ELR (cell line): ENCODE measurements at places on chromosomes 1 and 21.

DNA sequence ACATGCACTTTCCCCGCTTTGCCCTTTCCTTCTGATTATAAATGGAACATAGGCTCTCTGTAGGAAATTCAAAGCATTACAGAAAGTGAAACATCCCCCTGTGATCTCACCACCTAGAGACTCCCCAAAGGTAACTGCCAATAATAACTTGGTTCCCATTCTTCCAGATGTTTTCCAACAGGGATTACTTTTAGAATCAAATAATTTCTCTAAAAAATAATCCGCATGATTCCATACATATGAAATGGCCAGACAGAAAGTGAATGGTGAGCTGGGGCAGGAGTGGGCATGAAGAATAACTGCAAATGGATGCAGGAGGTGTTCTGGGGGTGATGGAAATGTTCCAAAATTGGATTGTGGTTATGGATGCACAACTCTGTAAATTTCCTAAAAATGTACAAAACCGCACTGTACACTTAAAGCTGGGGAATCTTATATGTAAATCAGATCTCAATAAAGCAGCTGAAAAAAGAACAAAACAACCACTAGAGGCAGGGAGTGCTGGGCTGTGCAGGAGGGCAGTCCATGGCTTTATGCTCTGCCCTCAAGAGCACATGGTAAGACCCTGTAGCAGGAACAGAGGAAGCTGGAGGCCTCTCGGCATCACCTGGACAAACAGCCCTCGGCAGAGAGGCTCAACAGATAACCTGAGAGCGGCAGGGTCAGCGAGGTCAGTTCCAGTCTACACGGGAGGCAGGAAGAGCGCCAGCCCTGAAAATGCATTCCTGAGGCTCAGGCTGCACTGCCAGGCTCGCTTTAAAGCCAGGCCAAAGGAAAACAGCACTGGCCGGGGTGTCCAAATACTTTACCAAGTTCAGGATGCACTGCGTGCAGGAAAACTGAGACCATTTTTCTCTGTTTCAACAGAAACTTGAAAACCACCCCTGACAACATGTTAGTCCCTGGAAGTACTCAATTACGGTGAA is 39.7 kb downstream of the CAPZB start:
- peak; percentile 58 for DNase-seq

GRCh38 chr1:39406533-39407450 is 84.6 kb upstream of the BMP8A start:
- peak; percentile 61 for DNase-seq

DNA sequence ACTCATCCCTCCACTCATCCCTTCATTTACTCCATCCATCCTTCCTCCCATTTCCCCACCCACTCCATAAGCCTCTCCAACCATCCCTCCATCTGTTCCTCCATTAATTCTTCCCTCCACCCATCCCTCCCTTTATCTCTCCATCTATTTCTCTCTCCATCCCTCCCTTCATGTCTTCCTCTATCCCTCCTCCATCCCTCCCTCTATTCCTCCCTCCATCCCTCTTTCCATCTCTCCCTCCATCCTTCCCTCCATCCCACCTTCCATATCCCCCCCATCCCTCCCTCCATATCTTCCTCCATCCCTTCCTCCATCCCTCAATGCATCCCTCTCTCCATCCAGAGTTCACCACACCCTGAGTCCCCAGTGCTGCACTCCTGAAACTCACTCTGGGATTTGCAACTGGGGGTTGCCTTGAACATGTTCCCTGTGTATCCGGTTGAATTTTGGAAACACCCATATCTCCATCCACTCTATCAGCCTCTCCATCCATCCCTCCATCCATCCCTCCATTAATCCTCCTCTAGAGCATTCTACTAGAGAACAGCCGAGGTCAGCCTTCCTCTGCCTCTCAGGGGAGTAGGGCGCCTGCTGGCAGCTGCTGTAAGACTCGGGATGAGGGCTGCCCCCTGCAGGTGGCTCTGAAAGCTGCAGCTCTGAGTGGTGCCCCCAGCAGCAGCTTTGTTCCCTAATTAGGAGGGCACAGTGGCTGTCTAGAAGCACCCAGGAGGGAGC is 39.4 kb downstream of the ABCG1 start:
- peak; percentile 50 for DNase-seq

- no peak for DNase-seq
Measured at GRCh38 chr1:34330061-34330460, 153.4 kb downstream of the C1orf94 start.

DNA sequence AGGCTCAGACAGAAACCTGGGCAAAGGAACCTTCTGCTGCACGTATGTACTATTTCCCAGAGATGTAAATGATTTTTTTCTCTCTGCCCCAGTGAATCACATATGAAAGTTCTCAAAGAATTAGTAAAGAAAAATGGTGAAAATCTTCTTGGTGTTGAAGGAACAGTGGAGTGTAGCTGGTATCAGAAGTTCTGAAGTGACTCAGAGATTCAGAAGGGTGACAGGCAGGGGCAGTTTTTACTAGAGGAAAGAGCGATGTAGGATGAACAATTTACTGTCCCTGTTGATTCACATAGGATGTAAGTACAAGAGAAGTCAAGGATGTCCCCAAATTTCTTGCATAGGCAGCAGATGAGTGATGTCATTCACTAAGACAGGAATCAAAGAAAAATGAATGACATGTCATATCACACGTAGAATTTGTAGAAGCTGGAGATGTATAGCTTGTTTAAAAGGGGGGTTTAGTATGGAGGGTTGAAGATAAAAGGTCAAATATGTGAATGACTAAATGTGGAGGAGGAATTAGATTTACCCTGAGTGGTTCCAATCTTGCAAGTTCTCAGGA is 26.4 kb downstream of the WLS start:
- DNase-seq: no peak

- peak; percentile 71 for DNase-seq
Measured at GRCh38 chr1:24745711-24746413, 615 bp downstream of the CLIC4 start.

GRCh38 chr1:23902321-23903278 is 10.6 kb downstream of the CNR2 start:
- no peak for DNase-seq

DNA sequence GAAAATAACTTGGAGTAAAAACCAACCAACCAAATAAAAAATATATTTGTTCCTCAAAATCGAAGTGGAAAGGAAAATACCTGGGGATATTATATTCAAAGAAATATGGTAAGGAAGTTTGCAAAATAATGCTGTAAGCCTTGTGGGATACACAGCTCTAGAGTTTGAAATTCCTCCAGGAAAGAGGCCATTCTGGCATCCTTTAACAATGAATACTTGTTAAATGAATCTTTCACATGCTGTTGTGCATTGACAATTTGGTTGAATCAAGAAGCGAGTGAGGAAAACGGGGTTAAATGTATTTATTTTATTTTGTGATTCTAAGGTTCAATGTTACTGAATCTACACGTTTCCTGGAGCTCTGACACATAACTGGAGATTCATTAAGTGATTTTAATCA is 30.5 kb upstream of the NTNG1 start:
- no peak for DNase-seq

GRCh38 chr21:44407493-44407892 is 47.8 kb upstream of the LRRC3 start:
- no peak for DNase-seq

- DNase-seq: no peak
Measured at GRCh38 chr1:165383599-165384405, 27.3 kb upstream of the LMX1A start.

- DNase-seq: no peak
Measured at GRCh38 chr1:16116002-16116401, 39.9 kb downstream of the EPHA2 start.

DNA sequence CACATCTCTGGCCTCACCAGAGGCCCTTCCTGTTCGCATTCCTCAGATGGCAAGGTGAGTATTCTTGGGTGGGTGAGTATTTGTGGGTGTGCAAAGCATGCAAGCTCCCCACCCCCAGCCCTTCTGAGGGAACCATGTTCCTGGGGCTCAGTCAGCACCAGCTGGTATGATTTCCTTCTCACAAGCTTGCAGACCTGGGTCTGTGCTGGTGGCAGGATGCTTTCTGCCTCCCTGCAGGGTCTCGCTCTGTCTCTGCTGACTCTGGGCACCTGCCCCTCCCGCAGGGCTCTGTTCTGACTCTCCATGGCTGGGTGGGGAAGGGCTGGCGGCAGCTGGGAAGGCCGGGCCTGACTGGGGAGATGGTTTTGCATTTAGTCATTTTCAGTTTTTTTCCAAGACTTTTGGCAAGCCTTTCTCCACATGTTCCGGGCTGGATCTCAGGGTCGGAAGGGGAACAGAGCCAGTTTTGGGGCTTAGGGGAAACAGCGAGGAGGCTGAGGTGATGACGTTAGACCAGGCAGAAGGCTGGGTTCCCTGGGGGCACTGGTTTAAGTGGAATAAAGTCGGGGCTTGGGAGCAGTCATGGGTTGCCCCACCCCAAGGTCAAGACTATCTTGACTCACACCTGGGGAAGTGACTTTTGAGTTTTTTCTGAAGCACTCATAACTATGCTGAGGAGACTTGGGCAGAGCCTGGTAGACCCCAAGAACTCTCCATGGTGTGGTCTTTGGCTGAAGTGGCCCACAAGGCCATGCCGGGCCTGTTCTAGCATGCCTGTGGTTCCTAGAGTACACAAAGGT is 6.2 kb downstream of the RASSF5 start:
- DNase-seq: peak; percentile 85

GRCh38 chr1:246300626-246301549 is 206.2 kb downstream of the SMYD3 start:
- no peak for DNase-seq

- no peak for DNase-seq
Measured at GRCh38 chr21:39923476-39923875, 56.2 kb downstream of the PCP4 start.

DNA sequence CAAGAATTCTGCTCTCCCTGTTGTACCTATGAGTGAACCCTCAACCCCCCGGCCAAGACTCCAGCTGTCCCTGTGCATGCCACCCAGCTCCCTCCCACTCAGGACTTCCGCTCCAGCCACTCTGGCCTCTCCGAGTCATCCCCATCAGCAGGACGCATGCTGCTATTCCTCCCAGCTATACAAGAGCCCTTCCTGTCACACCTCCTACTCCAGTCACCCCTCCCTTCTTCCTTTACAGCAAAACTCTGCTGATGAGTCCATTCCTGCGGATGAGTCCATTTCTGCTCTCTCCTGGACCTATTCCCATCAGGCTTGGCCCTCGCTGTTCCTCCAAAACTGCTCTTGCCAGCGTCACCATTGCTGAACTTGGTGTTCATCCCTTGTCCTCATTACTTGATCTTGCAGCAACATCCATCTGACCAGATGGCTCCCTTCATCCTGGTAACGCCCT is 42.2 kb downstream of the H3-3A start:
- DNase-seq: peak; percentile 81

DNA sequence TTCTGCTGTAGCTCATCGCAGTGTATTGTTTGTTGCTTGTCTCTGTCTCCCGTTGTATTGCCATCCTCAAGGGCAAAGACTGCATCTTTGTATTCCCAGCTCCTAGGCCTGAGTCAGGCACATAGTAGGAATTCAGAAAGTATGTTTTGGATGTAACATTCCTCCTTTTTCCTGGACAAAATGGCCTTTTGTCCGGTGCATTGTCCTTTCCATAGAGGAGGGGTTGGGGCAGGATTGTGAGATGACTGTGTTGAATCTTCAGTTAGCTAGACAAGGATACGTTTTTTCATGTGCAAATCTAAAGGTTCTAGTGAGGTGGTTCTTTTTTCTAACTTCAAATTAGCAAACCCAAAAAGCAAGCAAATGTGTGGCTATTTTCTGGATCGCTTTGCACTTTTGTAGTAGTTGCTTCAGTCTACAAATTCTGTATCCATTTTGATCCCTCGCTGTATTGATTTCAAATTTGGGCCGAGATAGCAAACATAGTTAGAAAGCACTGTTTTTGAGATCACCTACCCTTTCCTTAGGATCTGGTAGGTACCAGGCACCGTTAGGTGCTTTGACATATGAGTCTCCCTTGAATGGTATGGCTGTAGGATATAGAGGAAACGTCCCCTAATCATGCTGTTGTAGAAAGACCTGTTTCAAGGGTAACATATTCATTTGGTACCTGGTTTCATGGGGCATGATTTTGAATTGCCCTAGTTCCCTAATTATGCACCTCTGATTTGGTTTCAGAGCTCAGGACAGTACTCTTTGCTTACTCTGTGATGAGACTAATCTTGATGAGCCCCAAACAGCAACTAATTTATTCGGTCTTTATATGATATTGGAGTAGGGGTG is 1.2 kb downstream of the PPP1R8 start:
- DNase-seq: peak; percentile 45

GRCh38 chr21:15098181-15098580 is 33.4 kb upstream of the NRIP1 start:
- DNase-seq: no peak

DNA sequence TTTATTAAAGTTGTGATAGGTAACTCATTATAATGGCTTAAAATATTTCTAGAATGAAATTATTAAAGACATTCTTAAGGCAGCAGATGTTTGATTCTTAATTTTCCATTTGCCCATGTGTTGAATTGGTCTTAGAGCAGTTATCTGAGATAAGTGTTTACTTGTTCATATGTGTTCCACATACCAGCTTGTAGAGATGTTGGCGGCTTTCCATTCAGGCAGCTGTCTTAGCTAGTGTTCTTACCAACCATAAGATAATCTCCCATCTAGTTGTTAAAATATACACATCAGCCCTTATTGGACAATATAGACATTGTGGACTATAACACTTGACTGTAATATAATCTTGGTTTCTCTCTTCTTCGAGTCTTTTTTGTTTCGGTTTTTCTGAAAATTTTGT is 1372.9 kb upstream of the ADGRL2 start:
- no peak for DNase-seq

DNA sequence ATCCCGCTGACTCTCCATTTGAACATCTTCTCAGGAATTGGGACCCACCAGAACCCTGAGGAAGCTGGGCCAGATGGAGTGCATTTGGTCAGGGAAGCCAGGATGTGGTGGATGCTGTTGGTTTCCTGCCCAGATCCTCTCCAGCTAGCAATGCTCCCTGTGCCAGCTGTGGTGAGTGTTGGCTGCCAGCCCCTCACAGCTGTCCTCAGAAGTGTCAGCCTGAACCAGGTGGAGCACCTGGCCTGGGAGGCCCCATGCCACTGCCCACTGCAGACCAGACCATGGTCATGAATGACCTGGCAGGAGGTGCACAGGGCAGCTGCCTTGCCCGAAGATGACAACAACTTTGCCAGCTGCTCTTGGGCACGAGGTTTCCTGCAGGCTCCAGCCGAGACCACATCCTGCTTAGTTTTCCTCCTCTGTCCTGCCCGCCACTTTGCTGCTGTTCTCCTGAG is 54.4 kb downstream of the PRSS38 start:
- DNase-seq: no peak

DNA sequence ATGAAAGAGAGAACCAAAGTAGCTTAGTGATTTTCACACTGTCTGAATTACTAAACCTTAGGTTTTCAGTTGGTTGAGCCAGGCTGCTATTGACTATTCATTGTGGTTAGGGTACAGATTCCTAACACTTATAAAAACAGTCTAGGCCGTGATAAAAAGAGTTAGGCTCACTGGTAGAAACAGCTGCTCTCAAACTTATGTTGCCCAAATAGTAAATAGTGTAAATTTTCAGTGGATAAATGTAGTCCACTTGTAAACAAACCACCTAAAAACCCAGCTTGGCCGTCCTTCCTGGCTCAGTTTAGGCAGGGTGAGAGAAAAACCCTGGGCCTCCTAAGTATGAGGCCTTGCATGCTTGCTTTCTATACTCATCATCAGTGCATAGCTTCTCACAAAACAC is 34.9 kb downstream of the ARID1A start:
- no peak for DNase-seq

GRCh38 chr1:231966983-231967382 is 340.4 kb downstream of the DISC1 start:
- no peak for DNase-seq
